D721Med (cell line): ENCODE measurements at places on chromosomes 1 and 21.

DNA sequence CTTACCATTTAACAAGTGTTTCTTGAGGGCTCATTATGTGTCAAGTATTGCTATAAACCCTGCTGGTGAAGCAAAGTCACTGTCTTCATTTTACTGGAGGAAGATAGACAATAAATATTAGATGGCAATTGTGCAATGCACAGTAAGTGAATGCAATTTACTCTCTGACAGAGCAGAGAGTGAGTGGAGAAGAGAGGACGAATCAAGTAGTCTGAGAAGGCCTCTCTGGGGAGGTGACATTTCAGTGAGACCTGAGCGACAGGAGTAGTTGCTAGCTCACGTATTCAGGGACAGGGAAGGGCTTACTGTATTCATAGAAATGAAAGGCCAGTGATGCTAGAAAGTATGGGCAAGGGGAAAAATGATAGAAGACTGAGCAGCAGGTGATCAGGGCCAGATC, 1.2 kb upstream of the NMNAT2 start:
- no peak for DNase-seq

DNA sequence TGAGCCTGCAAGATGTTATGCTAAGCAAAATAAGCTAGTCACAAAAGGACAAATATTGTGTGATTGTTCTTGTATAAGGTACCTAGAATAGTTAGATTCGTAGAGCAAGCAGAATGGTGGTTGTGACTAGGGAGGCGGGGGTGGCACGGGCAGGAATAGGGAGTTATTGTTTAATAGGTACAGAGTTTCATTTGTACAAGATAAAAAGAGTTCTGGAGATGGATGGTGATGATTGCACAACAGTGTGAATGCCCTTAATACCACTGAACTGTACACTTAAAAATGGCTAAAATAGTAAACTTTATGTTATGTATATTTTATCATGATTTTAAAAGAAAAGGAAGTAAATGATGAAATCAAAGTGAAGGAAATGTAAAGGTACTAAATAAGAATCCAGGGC, 20.6 kb downstream of the LRRC42 start:
- no peak for DNase-seq

GRCh38 chr1:72845981-72846380, 563.6 kb upstream of the NEGR1 start:
- DNase-seq, result no peak

- DNase-seq, result no peak
These were observed 171.7 kb downstream of the NFIA start for GRCh38 chr1:61253912-61254633.

DNA sequence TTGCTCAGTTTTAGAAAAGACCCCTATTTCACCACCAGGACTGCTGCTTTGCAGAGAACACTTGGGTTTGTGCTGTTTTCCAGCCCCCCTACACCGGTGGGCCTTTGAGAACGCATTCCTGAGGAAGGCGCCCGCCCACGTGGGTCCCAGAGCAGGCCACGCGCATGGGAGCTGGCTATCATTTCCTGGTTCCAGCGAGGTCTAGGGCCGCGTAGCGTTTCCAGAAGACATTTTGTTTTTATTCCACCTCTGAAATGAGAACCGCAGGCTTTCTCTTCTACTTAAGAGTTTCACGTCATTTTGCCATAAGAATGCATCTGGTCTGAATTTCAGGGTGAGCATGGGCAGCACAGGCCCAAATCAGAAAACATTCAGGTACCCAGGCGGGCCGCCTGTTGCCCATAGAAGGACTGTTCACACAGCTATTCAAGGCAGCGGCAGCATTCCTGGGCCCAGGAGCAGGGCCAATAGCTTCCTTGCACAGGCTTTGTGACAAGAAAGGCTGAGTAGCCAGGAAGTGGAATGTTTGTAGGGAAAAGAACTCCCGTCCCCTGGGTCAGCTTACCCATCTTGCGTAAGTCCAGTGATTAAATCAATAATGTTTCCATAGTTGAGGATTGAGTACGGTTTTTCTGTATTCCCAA, 1.4 kb upstream of the KLHL21 start:
- DNase-seq, result no peak

- peak; percentile 82 for DNase-seq
These were observed 540 bp downstream of the ARHGEF2 start for GRCh38 chr1:155977690-155978324.

GRCh38 chr1:36965275-36966159, 68.8 kb downstream of the GRIK3 start:
- no peak for DNase-seq

GRCh38 chr1:62724430-62724829, 36.2 kb upstream of the DOCK7 start:
- no peak for DNase-seq

GRCh38 chr1:227621211-227621610, 57.9 kb downstream of the ZNF678 start:
- DNase-seq, result no peak
